ENCODE measurements at places on chromosomes 5 and 9. TPM values are rescaled to one million over a fixed set of nuclear protein-coding genes. Genes with fewer than 3 reads are reported as not detected.

The FAM200C gene
- 10.8 TPM for total RNA-seq

The SARDH gene
- 6.0 TPM for total RNA-seq

GRCh38 chr9:19386502-19387044 lies 6.5 kb upstream of the RPS6 start:
- DNase-seq: no peak

The CATSPER3 gene
- 0.80 TPM for total RNA-seq

DNA sequence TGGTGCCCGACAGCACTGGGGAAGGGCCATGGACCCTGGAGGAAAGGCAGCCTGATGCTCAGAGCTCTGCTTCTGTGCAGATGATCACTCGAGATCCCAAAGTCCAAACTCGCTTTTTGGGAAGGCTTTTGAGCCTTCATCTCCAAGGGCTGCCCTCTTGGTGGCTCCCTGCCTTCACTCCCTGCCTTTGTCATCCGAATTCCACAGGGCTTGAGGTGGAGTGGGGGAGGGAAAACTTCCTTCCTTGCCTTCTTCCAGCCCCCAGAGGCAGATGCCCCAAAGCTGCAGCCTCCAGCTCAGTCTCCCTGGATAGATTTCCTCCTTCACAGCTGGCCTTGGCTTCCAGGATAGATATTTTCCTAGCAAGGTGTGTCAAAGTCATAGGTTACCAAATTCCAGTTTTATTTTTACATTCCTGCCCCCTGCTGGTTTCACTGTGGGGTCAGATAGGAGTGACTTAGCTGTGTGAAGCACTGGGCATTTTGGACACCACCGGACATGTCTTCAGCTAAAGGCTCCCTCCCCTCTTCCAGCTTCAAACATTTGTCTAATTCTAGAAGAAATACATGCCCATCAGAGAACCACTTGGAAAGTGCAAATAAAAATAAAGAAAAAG lies 268.2 kb downstream of the HSPA4 start:
- no peak for DNase-seq

- DNase-seq: no peak
These were observed 7.7 kb upstream of the MAP3K1 start for GRCh38 chr5:56807679-56808078.

The CCT5 gene
- 79.5 TPM for total RNA-seq

GRCh38 chr5:112534611-112535255 lies 115.7 kb upstream of the EPB41L4A start:
- no peak for DNase-seq

DNA sequence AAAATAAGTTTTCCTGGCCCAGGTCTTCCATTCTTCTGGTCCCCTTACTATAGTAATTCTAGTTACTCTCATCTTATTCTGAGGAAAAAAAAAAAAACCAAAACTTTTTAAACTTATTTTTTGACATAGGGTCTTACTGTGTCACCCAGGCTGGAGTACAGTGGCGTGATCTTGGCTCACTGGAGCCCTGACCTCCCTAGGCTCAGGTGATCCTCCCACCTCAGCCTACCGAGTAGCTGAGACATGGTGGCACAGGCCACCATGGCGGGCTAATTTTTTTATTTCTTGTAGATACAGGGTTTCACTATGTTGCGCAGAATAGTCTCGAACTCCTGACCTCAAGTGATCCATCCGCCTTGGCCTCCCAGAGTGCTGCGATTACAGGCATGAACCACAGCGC lies 38.4 kb downstream of the SNAPC3 start:
- no peak for DNase-seq

DNA sequence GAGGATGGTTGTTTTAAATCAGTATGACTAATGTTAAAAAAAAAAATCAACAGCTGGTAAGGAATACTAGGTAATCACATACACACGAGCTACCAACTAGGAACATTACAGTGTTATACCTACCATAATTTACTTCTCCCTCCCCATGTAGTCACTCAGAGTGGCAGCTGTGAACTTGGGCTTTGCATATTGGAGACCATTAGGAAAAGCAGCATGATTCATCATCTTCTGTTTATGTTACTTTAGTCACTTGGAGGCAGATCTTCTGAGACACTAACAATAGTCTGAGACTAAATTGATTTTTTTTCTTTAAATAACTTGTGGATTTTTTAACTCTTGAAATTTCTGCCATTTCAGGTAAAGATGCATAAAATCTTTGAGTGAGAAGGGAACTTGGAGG lies 141.5 kb upstream of the NR4A3 start:
- DNase-seq: no peak

The C7 gene
- 37.4 TPM for total RNA-seq

GRCh38 chr5:169546346-169546745 lies 37.2 kb upstream of the SPDL1 start:
- DNase-seq: no peak

DNA sequence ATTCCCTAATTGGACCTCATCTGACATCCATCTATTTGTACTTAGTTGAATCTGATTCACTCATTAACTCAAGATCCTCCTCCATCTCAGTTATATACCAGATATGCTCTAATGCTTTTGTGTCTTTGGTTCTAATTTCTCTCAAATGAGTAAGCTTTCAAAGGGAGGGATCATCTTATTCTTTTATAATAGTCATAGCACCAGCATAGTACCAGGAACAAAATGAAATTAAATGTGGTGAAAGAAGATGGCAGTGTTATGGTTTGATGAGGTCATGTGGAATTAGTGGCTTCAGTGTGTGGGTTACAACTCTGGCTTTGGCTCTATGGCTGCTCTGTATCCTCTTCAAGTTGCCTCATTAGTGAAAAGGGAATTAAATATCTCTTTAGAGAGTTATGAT lies 32.5 kb upstream of the ZNF366 start:
- no peak for DNase-seq

The HEMGN gene
- total RNA-seq: 6.4 TPM

GRCh38 chr5:66012271-66012670 lies 85.9 kb downstream of the ERBIN start:
- DNase-seq: no peak

The ARPC5L gene
- 21.7 TPM for total RNA-seq

DNA sequence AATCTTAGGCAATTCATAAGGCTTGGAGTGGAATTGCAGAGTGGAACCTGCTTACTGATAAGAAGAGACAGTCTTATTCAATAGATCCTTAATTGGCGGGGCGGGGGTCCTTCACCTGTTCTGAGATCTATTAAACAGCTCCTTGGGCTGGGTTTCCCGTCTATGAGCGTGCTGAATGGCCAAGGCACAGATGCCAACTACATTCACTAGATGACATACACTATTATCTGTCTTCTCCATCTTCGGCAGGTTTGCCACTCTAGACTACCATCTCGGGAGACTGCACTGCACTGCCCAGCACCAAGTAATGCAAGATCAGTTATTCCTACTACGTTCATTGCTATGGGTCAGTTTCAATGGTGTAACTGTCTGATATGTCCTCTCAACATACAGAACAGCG lies 81.5 kb downstream of the ACER2 start:
- DNase-seq: no peak

The SLC46A2 gene
- 0.27 TPM for total RNA-seq

The CAMK4 gene
- 2.2 TPM for total RNA-seq

DNA sequence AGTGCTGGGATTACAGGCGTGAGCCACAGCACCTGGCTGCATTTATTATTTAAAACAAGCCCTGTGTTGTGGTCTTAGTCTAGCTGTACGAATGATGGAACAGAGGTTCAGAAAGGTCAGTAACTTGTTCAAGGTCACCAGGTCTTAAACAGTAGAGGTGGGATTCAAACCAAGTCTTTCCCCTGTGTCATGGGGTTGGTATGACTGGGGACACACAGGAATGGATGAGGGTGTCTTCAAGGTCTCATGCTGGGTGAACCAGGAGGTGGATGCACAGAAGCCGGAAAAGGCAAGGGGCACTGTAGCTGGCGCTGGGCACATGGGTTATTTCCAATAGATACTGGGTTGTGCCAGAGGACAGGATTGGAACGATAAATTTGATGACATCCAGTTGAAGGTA lies 32.2 kb upstream of the TJP2 start:
- no peak for DNase-seq

DNA sequence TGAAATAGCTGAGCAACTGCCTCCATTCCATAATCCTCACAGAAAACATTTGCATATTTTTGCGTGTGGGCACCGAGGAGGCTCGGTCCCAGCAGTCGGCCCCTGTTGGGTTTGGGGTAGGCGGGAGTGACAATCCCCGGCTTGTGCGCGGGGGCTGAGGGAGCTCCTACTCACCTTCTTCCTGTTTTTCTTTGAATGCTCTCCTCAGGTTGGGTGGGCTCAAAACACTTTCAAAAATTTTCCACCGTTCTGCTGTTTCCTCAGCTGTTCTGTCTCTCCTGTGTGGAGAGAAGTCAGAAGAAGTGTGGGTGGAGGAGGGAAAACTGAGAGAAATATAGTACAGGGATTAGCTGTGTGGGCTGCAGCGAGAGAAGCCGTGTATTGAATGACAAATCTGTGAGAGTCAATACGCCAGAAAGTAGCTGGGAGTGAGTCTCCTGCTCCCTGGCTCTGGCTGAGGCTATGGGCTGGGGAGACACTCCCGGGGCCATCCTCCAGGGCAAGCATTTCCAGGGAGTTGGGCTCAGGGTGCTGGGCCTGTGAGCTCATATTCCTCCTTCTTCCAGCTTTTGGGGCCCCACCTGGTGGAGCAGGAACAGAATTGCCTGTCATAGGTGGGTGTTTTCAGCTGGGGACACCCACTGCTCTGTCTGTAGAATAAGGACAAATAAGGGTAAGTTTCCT lies 84.7 kb downstream of the CMYA5 start:
- DNase-seq: no peak
